ENCODE measurements at places on chromosomes 6 and 20.

DNA sequence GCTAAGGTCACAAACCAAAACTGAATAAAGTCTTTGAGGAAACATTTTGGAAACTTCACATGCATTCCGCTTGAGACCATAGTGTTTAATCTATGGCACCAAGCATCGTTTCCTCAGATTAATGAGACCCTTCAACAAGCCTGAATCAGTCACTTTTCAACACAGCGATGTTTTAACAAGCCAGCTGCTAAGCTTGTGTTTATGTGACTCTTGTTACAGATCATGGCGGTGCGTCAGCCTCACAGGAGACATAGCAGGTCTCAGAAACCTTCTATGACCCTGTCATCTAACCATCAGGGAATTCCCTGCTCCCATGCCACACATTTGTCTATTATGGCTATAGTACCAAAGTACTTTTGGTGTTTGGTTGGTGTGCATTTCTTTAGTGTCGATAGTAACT lies 57.2 kb downstream of the MTFR2 start:
- no peaks in the 10 kb centered on the region for H3K36me3 ChIP-seq
- H3K4me1 ChIP-seq, result no peaks in the 10 kb centered on the region
- no peak overlapping the region for H3K4me3 ChIP-seq

- H3K27me3 ChIP-seq, result no peaks in the 10 kb centered on the region
- no peaks in the 10 kb centered on the region for H3K36me3 ChIP-seq
Observed at GRCh38 chr6:9467741-9468140, 947.1 kb downstream of the TFAP2A start.

- no peak for DNase-seq
- peaks cover 7% of the 10 kb centered on the region for H3K27me3 ChIP-seq
- no peaks in the 10 kb centered on the region for H3K36me3 ChIP-seq
- peaks cover 2% of the 10 kb centered on the region for H3K4me1 ChIP-seq
- H3K27ac ChIP-seq, result no peak overlapping the region
Observed at GRCh38 chr20:59400708-59401107, 100.3 kb downstream of the EDN3 start.

DNA sequence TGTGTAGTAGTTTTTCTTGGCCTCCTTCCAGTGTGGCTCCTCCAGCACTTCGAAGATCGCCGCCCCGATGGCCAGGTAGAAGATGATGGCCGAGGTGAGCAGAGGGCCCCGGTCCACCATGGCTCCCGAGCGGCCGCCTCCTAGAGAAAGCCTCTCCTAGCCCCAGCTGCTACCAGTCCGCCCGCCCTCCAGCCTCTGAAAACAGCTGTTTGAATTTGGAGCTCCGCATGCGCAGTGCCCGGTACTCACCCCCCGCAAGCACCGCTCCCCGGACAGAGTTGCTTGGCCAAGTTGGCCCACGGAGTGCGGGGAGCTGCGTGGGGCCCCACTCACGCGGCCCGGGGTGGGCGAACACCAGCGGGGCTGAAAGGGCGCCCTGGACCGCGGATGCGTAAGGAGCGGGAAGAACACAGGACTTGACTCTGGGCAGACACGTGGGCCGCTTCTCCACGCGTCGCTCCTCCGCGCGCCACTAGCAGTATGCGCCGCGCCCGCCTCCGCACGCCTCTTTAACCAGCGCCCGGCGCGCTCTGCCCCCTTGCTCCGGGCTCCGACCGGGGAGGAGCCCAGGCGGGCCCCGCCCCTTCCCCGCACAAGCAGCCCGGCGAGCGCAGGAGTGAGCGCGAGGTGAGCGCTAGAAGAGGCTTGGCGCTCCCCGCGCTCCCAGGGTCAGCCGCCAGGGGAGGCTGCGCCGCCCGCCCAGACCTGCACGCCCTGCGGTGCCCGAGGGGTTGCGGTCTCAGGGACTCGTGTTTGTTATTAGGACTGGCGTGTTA lies at the start of gene KCNK5:
Gene KCNK5, minus strand, starts transcription at position 484 of the 776 bp plus-strand sequence. Its CDS starts 364 bp downstream, at position 120.
- no peaks in the 10 kb centered on the region for H3K36me3 ChIP-seq
- H3K4me1 ChIP-seq, result peaks cover 8% of the 10 kb centered on the region
- peak within 1 kb of the TSS; percentile 45 for H3K4me3 ChIP-seq
- DNase-seq, result no peak
- H3K27me3 ChIP-seq, result no peaks in the 10 kb centered on the region

- no peaks in the 10 kb centered on the region for H3K36me3 ChIP-seq
- DNase-seq, result no peak
- no peaks in the 10 kb centered on the region for H3K27me3 ChIP-seq
- no peak overlapping the region for H3K27ac ChIP-seq
- no peak overlapping the region for H3K4me3 ChIP-seq
Observed at GRCh38 chr6:155444120-155444917, 11.3 kb downstream of the NOX3 start.

DNA sequence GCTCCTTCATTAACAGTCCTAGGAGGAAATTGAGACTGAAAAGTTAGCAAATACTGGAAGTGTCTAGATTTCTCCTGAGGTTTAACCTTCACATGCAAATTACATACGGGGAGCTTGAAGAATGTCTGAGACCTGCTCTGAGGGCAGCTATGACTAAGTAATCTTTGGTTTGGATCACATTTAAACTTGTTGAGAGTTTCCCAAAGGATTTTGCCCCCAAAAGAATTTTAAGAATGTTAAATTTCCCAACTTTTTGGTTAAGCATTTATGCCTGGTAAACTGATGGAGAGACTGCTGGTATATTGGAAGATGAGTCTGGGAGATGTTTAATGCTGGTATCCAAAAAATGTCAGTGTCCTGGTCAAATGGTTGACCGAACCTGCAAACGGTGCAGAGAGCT lies 97.0 kb downstream of the RREB1 start:
- H3K27ac ChIP-seq, result no peak overlapping the region
- peaks cover 7% of the 10 kb centered on the region for H3K36me3 ChIP-seq
- H3K4me3 ChIP-seq, result no peak overlapping the region
- H3K27me3 ChIP-seq, result no peaks in the 10 kb centered on the region
- H3K4me1 ChIP-seq, result no peaks in the 10 kb centered on the region
- DNase-seq, result no peak

DNA sequence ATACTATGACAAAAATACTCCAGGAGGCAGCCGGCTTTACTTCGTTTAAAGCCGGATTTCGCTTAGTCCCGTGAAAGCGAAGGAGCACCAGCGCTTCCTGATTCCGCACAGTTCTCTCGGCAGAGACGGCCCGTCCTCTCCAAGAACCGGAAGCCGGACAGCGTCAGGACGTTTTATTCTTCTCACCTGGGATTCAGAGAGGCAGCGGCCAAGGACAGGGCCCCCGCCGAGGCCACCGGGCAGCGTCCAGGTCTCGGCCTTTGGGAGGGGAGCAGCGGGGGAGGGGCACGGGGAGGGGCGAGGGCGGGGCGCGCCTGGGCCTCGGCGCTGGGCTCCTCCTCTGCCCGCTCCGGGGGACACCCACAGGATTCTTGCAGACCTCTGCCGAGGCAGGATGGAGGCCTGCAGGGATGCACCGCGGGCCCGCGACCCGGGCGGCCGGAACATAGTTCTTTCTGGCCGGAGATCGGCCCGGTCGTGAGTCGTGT lies 2.8 kb upstream of the DIDO1 start:
- no peaks in the 10 kb centered on the region for H3K36me3 ChIP-seq
- H3K4me1 ChIP-seq, result peaks cover 39% of the 10 kb centered on the region
- DNase-seq, result peak; percentile 72
- H3K27me3 ChIP-seq, result no peaks in the 10 kb centered on the region
- peak overlapping the region; percentile 76 for H3K4me3 ChIP-seq

DNA sequence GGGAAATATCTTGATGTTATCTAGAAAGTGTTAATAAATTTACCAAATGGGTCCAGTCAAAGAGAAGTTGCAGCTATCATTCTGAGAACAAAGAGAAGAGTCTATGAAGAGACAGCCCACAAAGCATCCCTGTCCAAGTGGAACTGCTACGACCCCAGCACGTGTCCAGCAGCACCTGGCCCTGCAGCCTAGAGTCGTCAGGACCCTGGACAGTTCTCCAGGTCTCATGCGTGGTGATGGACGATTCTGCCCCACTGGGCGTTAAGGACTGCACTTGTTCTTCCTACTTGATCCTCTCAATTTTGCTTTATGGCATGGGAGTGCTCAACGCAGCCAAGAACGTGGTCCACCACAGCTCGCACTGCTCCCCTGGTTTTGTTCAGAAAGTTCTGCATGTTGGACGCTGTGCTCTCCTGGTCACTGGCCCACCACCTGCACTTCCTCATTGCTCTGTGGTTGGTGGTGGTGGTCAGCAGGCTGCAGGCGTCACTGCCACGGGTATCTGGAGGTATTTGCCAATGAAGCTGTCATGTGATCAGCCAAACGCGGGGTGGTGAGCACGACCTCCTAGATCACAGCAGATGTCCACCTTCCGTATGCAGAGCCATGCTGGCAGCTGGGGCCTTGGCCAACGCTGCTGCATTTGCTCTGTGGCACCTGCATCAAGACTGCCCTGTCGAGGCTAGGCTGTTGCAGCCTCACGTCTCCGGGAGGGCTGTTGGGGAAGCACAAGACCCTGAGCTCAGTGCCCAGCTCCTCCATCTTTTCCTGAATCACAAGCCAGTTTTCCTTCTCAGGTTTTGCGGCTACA lies 356.4 kb downstream of the CDH4 start:
- no peaks in the 10 kb centered on the region for H3K27me3 ChIP-seq
- H3K4me3 ChIP-seq, result no peak overlapping the region
- H3K27ac ChIP-seq, result no peak overlapping the region
- no peaks in the 10 kb centered on the region for H3K4me1 ChIP-seq
- H3K36me3 ChIP-seq, result no peaks in the 10 kb centered on the region

DNA sequence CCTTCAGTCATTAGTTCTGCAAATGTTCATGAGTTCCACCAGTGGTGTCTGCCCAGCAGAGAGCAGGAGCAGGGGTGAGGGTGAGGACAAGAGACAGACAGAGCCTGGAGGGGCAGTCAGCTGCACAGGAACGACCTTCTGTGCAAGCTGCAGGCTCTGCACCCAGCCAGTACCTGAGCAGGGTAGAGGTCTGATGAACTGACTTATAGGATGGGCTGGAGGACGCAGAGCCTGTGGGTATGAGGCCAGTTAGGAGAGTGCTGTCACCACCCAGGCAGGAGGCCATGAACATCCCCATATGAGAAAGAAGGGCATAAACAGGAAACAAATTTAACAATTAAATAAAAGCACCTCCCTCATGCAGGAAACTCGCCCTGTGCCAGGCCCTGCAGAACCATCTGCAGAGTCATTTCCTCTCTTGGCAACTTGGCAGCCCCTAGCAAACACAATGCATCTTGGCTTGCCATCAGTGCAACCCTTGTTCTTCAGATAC lies 17.9 kb downstream of the C6orf15 start:
- no peak overlapping the region for H3K27ac ChIP-seq
- no peaks in the 10 kb centered on the region for H3K36me3 ChIP-seq
- no peak overlapping the region for H3K4me3 ChIP-seq
- no peak for DNase-seq
